ENCODE measurements at places on chromosomes 3 and 15. TPM values are rescaled to one million over a fixed set of nuclear protein-coding genes. Genes with fewer than 3 reads are reported as not detected.

GRCh38 chr3:100548053-100548452 lies 55.6 kb downstream of the TMEM45A start:
- no peak for ATAC-seq

GRCh38 chr3:47034868-47035489 lies 55.5 kb downstream of the NBEAL2 start:
- no peak for ATAC-seq

DNA sequence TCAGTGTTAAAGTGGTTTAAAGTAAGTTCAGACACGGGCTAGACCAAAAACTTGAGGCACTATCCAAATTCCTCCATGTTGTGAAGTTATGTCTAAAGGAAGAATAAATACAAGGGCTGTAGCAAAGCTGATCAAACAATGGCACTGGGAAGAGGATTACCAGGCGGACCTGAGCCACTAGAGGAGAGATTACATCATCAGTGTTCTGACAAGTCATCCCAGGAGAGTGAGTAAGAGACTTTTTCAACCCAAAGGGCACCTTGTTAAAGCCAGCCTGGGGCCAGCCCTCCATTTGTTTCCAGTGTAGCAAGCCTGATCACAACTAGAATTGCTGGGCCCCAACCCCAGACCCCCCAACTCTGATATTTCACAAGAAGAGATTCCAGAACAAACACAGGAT lies 166.9 kb downstream of the DCLK3 start:
- peak; percentile 29 for ATAC-seq

- ATAC-seq, result no peak
Observed at GRCh38 chr3:107790612-107791011, 267.9 kb downstream of the BBX start.

DNA sequence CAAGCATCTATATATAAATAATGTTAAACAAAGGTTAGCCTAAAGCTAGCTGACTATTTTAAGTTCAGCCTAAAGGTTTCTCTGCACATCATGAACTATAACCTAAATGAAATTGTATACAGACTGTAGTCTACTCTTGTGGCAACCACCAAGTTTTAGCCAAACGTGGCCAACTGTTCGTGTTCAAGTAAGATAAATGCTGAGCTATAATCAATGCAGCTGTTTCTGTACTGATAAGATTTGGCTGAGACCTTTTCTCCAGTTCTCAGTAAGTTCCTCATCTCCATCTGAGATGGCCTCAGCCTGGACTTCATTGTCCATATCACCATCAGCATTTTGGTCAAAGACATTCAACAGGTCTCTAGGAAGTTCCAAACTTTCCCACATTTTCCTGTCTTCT lies 43.7 kb upstream of the IGSF10 start:
- ATAC-seq, result no peak

DNA sequence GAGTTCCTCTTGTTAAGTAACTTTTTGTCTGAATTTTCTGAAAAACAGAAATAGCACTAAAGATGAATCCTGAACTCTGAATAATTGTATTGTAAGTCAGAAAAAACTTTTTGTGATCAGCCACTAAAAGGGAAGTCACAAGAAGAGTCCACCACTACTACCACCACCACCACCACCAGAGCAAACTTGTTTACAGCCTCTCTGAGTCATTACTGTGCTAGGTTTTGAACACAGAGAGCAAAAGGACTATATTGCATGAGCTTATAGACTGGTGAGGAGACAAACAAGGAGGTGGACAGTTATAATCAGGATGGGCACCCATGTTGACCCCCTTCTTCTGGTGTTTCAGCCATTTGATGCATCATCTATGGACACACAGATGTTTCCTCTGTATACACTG lies 141.7 kb downstream of the IL5RA start:
- ATAC-seq, result no peak

- ATAC-seq, result no peak
Observed at GRCh38 chr3:49775538-49775937, 10.8 kb downstream of the IP6K1 start.

DNA sequence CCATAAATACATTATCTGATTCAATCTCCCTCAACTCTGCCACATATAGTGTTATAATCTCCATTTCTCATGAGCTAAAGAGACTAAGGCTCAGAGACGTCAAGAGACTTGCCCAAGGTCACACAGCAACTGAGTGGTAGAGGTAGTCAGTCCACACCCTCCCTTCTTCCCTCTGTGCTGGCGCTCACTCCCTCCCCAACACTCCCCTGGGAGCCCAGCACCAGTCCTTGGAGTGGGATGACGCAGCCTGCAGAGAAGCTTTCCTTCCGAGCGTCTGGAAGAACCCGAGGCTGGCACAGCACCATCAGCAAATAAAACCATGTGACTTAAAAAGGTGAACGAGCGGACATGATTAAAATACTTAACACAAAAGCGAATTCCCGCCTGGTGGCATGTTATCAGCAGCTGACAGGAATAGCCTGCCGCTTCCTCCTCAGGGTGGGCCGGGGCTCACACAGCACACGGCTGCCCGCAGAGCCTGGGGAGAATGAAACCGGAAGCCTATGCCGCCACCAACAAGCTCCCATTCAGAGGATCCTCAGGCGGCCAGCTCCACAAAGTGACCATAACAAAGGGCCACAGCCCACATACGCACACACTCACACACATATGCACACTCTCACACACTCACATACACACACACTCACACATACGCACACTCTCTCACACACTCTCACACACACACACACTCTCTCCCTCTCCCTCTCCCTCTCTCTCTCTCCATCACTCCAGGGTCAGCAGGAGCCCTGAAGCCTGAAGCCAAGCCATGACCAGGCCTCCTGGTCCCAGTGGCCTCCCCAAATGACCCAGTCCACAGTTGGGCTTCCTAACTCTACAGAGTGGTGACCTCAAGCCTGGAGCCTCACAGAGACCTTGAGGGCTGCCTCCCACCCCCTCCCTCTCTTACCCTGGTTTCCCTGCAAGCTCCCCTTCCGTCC lies 120.5 kb downstream of the XXYLT1 start:
- ATAC-seq, result peak; percentile 54

The RAD51 gene
- total RNA-seq, result 61.4 TPM

Data from activated T-helper 17 cell treated with anti-CD3 and anti-CD28 coated beads, Interleukin-2, amount 50 U/mL, for 72 hours (primary cell).